Lung microvascular endothelial cell (primary cell): ENCODE measurements at places on chromosomes 4 and X. TPM values are rescaled to one million over a fixed set of nuclear protein-coding genes. Genes with fewer than 3 reads are reported as not detected.
A peak's percentile ranks its signal among the peaks of the same experiment; 100 is the strongest.

Gene SLC25A31
- total RNA-seq, result not detected in 2 replicates

Gene MFAP3L
- 5.4 and 34.1 TPM in 2 replicates for total RNA-seq

- no peak for DNase-seq
Observed at GRCh38 chr4:151567056-151567455, 158.1 kb downstream of the FHIP1A start.

DNA sequence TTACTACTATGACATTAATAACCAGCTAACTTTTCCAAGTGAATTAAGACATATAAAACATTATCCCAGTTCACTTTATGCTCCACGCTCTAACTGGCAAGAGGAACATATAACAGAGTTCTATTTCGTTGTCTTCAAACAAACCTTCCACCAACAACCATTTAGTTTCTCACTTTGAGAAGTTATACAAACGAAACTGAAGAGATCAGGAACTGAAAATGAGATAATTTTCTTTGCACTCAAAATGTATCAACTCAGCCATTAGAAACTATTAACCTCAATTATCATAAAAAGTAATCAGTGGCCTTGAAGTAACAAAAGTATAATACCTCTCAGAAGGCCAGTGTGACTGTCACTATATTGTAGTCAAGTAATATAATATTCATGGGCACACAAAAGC lies 70.1 kb downstream of the CHM start:
- DNase-seq, result no peak

- peak; percentile 86 for DNase-seq
Observed at GRCh38 chr4:6942238-6942800, 32.7 kb downstream of the TBC1D14 start.

DNA sequence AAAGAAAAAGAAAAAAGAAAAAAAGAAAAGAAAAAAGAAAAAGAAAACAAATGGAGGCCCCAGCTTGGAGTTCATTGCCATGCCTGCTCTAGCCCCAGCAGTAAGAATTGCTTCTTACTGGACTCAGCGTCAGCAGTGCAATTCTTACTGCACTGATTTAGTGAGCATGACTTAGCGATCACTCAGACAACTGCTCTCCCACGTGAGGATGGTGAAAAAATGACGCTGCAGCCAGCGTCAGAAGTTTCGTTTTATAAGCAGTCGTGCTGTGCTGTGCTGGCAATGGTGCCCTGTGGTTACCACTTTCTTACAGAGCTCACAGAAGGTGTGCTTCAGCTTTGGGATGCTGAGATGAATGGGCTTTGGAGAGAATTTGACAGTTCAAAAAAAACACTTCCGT lies 68.3 kb upstream of the DDX3X start:
- DNase-seq, result no peak

Gene UGT2B15
- total RNA-seq, result not detected in 2 replicates

DNA sequence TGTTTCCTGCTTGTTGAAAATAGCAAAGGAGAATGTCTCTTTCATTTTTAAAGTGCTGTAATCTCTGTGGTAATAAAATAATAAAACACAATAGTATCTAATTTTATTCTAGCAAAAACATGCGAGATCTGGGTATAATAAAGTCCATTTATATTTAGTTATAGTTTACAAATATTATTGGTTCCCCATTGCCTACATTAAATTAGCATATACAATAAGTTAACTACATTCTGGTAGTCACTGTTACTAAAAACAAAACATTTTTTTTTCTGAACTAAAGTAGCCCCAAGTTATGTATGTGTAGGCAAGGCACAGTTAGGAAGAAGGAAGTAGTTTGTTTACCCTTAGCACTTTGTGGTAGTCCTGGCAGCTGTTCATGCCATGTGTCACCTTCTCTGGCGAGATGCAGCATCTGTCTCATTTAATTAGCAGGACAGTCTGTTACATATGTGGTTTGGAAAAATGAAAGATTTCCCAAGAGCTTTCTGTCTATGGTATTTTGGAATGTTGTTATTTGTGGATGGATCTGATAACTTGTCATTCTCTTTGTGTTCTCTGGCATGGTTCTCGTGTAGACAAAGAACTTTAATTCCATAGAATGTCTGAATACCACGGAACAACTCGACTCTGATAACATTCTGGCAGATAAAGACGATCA lies 231.3 kb upstream of the PITX2 start:
- DNase-seq, result peak; percentile 73
